Osteoblast (primary cell): ENCODE measurements at places on chromosomes 7 and 10. TPM values are rescaled to one million over a fixed set of nuclear protein-coding genes. Genes with fewer than 3 reads are reported as not detected.
A peak's percentile ranks its signal among the peaks of the same experiment; 100 is the strongest.

The HIP1 gene
- 24.2 and 25.7 TPM in 2 replicates for total RNA-seq

The FLNC gene
- 93.7 and 130 TPM in 2 replicates for total RNA-seq

The LIPK gene
- total RNA-seq, result not detected in 2 replicates

The SEMA4G gene
- total RNA-seq, result under 0.01 and 0.29 TPM in 2 replicates

- DNase-seq, result no peak
- no peaks in the 10 kb centered on the region for H3K36me3 ChIP-seq
- H3K4me1 ChIP-seq, result no peaks in the 10 kb centered on the region
- no peak overlapping the region for H3K4me3 ChIP-seq
- no peak overlapping the region for H3K27ac ChIP-seq
- H3K27me3 ChIP-seq, result peaks cover 16% of the 10 kb centered on the region
Observed at GRCh38 chr10:101716891-101717659, 22.1 kb upstream of the FBXW4 start.

DNA sequence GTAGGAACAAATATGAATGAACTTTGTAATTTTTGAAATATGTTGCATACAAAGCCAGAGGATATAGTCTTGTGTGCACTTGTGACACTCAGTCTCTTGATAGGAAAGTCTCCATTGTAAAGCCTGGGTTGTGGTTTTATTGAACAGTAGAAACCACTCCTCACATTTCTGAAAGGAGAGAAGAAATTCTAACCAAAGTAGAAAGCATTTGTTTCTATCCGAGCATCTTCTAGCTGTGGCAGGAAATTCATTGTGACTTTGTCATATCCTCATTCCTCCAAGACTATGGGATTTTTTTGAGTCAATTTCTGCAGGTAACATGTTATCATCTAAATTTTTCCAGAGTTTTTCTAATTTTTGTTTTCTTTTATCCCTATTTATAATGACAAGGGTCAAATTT lies 55.5 kb upstream of the NCF1 start:
- DNase-seq, result peak; percentile 53
- no peak overlapping the region for H3K4me3 ChIP-seq
- H3K36me3 ChIP-seq, result peaks cover 77% of the 10 kb centered on the region

DNA sequence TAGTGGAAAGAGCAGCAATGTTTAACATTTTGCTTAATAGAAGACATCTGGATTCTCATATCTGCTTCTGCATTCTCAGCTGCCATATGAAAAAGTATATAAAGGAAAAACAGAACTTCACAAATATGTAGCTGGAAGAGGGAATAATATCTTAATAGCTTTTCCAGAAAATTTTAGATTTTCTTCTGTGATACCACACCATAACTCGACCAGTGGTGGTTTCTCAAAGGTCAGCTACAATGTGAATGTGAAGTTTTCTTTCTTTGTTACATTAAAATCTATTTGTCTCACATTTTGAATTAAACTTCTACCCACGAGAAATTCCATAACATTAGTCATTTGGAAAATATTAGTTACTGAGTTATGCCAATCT lies 339.8 kb downstream of the PARD3 start:
- H3K27ac ChIP-seq, result peak overlapping the region; percentile 29
- no peak for DNase-seq
- H3K4me1 ChIP-seq, result no peaks in the 10 kb centered on the region
- no peaks in the 10 kb centered on the region for H3K36me3 ChIP-seq
- H3K4me3 ChIP-seq, result no peak overlapping the region

GRCh38 chr10:127119936-127120335 lies 76.5 kb downstream of the INSYN2A start:
- no peaks in the 10 kb centered on the region for H3K4me1 ChIP-seq
- H3K27me3 ChIP-seq, result no peaks in the 10 kb centered on the region
- H3K27ac ChIP-seq, result no peak overlapping the region

DNA sequence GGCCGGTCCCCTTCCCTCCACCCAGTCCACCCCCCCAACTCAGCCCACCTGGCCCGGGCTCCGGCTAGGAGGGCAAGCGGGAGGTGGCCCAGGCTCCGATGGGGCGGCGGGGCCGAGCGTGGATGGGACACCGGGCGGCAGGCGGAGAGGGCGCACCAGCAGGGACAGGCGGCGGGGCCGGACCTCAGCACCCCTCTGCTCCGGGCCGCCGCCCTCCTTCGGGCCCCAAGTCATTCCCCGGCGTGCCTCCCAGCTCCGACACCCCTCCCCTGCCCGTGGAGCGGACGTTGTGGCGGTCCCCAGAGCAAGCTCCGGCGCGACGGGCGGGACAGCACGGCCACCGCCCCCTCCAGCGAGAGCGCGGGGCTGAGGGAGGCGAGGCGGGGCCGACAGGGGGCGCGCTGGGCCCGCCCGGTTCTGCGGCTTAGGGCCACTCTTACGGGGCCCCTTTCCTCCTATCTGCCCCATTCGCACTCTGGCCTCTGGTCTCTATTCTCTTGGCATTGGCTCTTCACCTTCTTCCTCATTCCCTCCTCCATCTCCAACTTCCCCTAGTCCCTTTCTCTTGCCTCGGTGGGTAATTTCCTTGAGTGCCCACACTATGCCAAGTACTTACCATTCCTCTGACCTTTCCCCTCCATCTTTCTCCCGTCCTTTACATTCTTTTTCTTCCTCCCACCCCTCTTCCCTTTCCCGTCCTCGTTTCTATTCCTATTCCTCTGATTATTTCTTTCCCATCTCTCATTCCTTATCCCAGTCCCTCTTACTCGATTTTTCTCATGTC lies 701 bp upstream of the GBX1 start:
- H3K27me3 ChIP-seq, result peaks cover 91% of the 10 kb centered on the region
- DNase-seq, result peak; percentile 94
- peaks cover 2% of the 10 kb centered on the region for H3K4me1 ChIP-seq

DNA sequence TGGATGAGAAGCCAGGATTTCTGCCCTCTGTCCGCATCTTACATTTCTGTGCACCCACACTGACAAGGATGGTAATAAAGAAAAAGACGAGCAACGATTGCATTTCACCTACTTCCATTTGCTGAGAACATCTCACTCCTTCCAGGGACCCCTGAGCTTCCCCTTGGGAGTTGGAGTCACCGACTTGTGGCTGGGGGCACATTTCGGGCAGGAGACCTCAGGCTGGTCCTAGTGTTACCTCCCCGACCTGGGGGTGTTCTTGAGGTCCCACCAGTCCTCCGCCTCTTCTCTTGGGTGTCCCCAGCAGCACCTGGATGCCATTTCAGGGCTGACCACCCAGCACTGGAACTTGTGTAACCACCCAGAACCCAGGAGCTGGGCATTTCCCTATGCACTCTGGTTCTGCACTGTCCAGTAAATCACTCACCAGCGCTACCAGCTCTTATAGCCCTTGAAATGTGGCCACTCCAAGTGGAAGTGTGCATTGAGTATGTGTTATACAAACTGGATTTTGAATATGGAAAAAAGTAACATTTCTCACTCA lies 84.9 kb downstream of the LANCL2 start:
- DNase-seq, result no peak
- H3K4me1 ChIP-seq, result no peaks in the 10 kb centered on the region
- H3K27me3 ChIP-seq, result no peaks in the 10 kb centered on the region
- no peak overlapping the region for H3K4me3 ChIP-seq
- no peak overlapping the region for H3K27ac ChIP-seq

- H3K27ac ChIP-seq, result peak overlapping the region; percentile 25
- no peaks in the 10 kb centered on the region for H3K36me3 ChIP-seq
- peaks cover 14% of the 10 kb centered on the region for H3K4me1 ChIP-seq
Observed at GRCh38 chr10:30583778-30584415, 45.7 kb downstream of the LYZL2 start.

- peaks cover 29% of the 10 kb centered on the region for H3K27me3 ChIP-seq
- H3K4me1 ChIP-seq, result no peaks in the 10 kb centered on the region
- no peak overlapping the region for H3K4me3 ChIP-seq
- DNase-seq, result peak; percentile 87
- no peak overlapping the region for H3K27ac ChIP-seq
- H3K36me3 ChIP-seq, result no peaks in the 10 kb centered on the region
Observed at GRCh38 chr10:47340608-47341170, 7.5 kb upstream of the RBP3 start.

- H3K27me3 ChIP-seq, result no peaks in the 10 kb centered on the region
- H3K36me3 ChIP-seq, result no peaks in the 10 kb centered on the region
- H3K27ac ChIP-seq, result no peak overlapping the region
- peaks cover 20% of the 10 kb centered on the region for H3K4me1 ChIP-seq
- no peak for DNase-seq
- H3K4me3 ChIP-seq, result no peak overlapping the region
Observed at GRCh38 chr10:70362328-70362727, 20.1 kb downstream of the LRRC20 start.

DNA sequence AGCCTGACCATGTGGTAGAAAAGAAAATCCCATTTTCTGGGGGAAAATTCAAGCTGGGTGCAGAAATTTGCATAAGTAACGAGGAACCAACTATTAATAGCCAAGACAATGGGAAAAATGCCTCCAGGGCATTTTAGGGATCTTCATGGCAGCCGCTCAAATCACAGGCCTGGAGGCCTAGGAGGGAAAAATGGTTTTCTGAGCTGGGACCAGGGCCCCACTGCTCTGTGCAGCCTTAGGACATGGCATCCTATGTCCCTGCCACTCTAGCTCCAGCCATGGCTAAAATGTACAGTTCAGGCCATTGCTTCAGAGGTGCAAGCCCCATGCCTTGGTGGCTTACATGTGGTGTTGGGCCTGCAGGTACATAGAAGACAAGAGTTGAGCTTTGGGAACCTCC lies 459.0 kb downstream of the PCDH15 start:
- H3K27me3 ChIP-seq, result no peaks in the 10 kb centered on the region
- H3K27ac ChIP-seq, result no peak overlapping the region
- no peak overlapping the region for H3K4me3 ChIP-seq
- H3K4me1 ChIP-seq, result no peaks in the 10 kb centered on the region
- DNase-seq, result no peak

DNA sequence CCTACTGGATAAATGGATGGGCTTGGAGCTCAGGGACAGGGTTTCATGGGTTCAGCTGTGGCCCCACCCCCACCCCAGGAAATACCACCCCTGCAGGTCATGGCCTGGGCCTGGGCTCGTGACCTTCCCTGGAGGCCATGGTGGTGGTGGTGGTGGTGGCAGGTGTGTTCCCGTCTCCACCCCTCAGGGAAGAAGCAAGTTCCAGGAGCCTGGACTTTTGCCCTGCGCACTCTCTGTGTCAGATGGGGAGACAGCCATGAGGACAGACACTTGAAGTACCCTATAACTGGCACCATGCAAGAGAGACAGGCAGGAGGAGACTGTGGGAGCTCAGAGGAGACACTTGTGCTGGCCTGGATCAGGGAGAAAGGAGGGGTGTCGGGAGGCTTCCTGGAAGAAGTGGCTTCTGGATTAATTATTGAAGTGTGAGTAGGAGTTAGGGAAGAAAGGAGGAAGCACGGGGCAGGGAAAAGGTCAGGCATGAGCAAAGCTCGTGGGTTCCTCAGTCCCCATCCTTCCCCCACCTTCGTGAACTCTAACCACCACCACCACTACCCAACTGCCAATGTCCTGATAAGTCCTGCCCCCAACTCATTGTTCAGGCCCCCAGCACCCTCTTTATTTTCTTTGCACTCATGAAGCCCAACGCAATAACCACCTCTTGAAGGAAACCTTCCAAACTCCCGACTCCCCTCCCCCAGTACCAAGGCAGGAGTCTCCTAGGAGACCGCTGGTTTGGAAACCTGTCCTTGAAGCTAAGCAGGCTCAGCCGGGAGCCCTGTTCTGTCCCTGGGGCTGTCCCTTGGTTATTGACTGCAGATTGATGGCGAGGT lies 8.9 kb downstream of the SH2B2 start:
- no peaks in the 10 kb centered on the region for H3K4me1 ChIP-seq
- no peaks in the 10 kb centered on the region for H3K27me3 ChIP-seq
- H3K36me3 ChIP-seq, result no peaks in the 10 kb centered on the region
- H3K4me3 ChIP-seq, result no peak overlapping the region
- no peak overlapping the region for H3K27ac ChIP-seq
- DNase-seq, result no peak

- no peak overlapping the region for H3K4me3 ChIP-seq
- no peak for DNase-seq
- no peaks in the 10 kb centered on the region for H3K27me3 ChIP-seq
- H3K4me1 ChIP-seq, result no peaks in the 10 kb centered on the region
Observed at GRCh38 chr10:10313149-10313835, 704.4 kb upstream of the CELF2 start.

DNA sequence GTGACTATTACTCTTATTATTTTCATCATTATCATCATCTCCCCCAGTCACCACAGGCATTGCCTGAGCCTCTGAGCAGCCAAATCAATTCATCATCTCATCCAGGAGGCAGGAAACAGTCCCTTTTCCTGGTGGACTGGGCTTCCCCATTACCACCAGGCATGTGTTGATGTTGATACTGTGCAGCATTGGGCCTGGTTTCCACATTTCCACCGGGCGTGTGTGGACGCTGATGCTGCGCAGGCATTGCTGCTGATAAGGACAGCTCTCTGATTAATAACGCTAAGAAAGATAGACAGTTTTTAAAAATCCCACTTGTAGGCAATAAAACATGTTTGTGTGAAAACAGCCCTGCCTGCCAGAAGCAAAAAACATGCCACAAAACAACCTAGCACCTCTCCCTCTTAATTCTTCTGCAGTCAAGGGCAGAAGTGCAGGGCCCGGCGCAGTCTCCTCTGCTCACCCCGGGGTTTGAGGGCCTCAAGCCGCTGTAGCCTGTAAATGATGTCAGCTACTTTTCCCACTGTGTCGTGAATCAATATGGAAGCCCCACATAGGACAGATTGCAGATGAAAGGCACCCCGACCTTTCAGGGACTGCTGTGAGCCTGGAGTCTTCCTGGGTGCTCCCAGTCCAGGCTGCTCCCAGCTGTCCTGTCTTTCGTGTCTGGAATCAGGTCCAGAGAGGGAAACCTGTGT lies 216.0 kb downstream of the WDR37 start:
- no peak overlapping the region for H3K4me3 ChIP-seq
- DNase-seq, result no peak
- no peaks in the 10 kb centered on the region for H3K27me3 ChIP-seq
- no peak overlapping the region for H3K27ac ChIP-seq
- H3K4me1 ChIP-seq, result no peaks in the 10 kb centered on the region
- no peaks in the 10 kb centered on the region for H3K36me3 ChIP-seq

DNA sequence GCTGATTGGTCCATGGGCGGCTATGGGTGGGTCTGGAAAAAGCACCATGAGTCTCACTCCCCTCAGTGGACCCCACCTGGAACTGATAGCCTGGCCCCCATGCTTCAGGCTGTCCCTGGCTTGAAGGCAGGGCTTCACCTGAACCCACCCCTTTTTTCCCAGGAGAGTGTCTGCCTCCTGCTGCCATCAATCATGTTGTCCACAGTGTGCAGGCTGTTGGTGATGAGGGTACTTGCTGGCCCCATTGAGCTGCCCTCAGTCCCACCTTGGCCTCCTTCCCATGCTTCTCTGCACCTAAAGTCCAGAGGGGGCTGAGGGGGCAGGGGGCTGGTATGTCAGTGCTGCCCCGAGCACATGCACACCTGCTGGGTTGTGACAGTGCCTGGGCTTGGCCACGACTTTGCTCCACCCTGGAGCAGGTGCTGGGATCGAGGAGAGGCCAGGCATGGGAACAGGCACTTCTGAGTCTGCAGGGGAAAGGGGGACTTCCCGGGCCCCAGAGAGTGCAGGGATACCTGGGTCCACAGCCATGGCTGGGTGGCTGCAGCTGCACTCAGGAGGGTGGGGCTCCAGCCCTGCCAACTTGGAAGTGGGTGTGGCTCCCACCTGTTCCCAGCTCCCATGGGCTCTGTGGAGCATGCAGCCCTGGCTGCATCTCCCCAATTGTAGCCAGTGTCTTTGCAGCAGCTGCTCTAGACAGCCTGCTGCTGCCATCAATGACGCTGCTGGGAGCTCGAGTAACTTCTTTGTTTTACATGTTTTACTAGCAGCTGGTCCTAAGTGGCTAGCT lies 56.9 kb downstream of the ADK start:
- H3K27me3 ChIP-seq, result no peaks in the 10 kb centered on the region
- H3K4me1 ChIP-seq, result no peaks in the 10 kb centered on the region
- H3K4me3 ChIP-seq, result no peak overlapping the region
- H3K36me3 ChIP-seq, result no peaks in the 10 kb centered on the region
- no peak for DNase-seq
- no peak overlapping the region for H3K27ac ChIP-seq

GRCh38 chr7:21763818-21764217 lies 181.9 kb downstream of the CDCA7L start:
- no peak overlapping the region for H3K27ac ChIP-seq
- H3K4me1 ChIP-seq, result no peaks in the 10 kb centered on the region
- H3K4me3 ChIP-seq, result no peak overlapping the region
- no peaks in the 10 kb centered on the region for H3K36me3 ChIP-seq
- DNase-seq, result no peak
